ENCODE measurements at places on chromosomes 3 and 15. TPM values are rescaled to one million over a fixed set of nuclear protein-coding genes. Genes with fewer than 3 reads are reported as not detected.

GRCh38 chr3:171994646-171995428, 44.5 kb upstream of the FNDC3B start:
- H3K27ac ChIP-seq = no peak overlapping the region
- H3K4me3 ChIP-seq = no peak overlapping the region
- no peak for DNase-seq
- H3K36me3 ChIP-seq = no peaks in the 10 kb centered on the region
- no peaks in the 10 kb centered on the region for H3K27me3 ChIP-seq

Gene CLDN16
- not detected for total RNA-seq

GRCh38 chr3:173045770-173046382, 95.2 kb downstream of the SPATA16 start:
- no peaks in the 10 kb centered on the region for H3K36me3 ChIP-seq
- no peaks in the 10 kb centered on the region for H3K27me3 ChIP-seq

- peak within 1 kb of the TSS; percentile 81 for H3K27ac ChIP-seq
- H3K27me3 ChIP-seq = peaks cover 31% of the 10 kb centered on the region
- peak; percentile 61 for DNase-seq
- H3K4me1 ChIP-seq = peaks cover 43% of the 10 kb centered on the region
- peak within 1 kb of the TSS; percentile 93 for H3K4me3 ChIP-seq
- H3K36me3 ChIP-seq = peaks cover 11% of the 10 kb centered on the region
These were observed at the start of gene MYO1E for GRCh38 chr15:59372352-59373211. Gene MYO1E, minus strand, starts transcription at chr15:59372871. Its CDS starts 371 bp downstream, at chr15:59372500.

DNA sequence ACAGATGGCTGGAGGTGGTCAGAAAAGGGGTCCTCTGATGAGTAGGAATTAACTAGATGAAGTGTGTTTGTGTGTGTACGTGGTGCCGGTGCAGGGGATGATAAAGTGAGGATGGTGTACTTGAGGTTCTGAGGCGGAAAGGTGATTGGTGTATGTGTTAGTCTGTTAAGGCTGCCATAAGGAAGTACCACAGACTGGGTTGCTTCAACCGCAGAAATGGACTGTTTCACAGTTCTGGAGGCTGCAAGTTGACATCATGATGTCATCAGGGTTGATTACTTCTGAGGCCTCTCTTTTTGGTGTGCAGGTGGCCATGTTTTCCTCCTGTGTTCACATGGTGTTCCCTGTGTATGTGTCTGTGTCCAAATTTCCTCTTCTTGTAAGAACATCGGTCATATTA, 202.4 kb upstream of the RGMA start:
- H3K4me1 ChIP-seq = peaks cover 4% of the 10 kb centered on the region
- peaks cover 8% of the 10 kb centered on the region for H3K27me3 ChIP-seq
- H3K36me3 ChIP-seq = no peaks in the 10 kb centered on the region
- H3K27ac ChIP-seq = no peak overlapping the region

DNA sequence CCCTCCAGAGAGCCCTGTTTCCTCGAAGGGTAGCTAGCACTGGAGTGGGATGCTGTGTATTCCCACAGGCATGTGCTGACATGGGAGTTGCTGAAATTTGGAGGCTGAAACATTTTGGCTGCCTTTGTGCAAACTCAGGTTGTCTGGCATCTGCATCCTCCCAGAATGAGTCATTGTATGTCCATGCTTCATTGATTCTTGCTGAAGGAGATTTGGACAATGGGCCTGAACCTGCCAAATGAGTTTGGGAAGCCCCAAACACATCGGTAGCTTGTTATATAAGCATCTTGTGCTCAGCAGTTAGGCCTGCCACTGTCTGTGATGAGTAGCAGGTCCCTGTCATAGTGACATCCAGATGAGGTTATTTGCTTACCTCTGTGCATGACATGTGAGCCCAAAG, 160.0 kb downstream of the IL5RA start:
- no peak overlapping the region for H3K27ac ChIP-seq
- H3K4me1 ChIP-seq = no peaks in the 10 kb centered on the region
- H3K27me3 ChIP-seq = peaks cover 7% of the 10 kb centered on the region
- DNase-seq = no peak

DNA sequence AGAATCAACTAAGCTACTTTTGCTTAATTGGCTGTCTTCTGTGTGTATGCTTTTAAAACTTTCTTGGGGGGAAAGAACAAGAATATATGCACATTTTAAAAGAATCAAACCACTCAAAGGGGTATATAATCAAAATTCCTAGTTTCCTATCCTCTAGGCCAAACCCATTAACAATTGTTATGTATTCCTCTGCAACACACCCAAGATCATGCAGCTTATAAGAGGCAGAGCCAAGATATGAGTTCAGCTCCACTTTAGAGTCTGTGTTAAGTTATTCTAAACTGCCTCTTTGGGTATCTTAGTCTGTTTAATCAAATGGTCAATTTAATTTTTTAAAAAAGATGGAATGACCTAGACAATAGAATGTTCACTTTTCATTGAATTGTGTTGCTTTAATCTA, 326.1 kb upstream of the IL12A start:
- no peak overlapping the region for H3K27ac ChIP-seq
- H3K4me3 ChIP-seq = no peak overlapping the region
- no peaks in the 10 kb centered on the region for H3K4me1 ChIP-seq
- no peaks in the 10 kb centered on the region for H3K27me3 ChIP-seq
- H3K36me3 ChIP-seq = no peaks in the 10 kb centered on the region

Gene FURIN
- total RNA-seq = 86.0 TPM

GRCh38 chr3:71805199-71805598, 20.3 kb upstream of the PROK2 start:
- no peak overlapping the region for H3K27ac ChIP-seq
- no peaks in the 10 kb centered on the region for H3K4me1 ChIP-seq
- H3K36me3 ChIP-seq = no peaks in the 10 kb centered on the region
- H3K27me3 ChIP-seq = peaks cover 5% of the 10 kb centered on the region
- no peak for DNase-seq

DNA sequence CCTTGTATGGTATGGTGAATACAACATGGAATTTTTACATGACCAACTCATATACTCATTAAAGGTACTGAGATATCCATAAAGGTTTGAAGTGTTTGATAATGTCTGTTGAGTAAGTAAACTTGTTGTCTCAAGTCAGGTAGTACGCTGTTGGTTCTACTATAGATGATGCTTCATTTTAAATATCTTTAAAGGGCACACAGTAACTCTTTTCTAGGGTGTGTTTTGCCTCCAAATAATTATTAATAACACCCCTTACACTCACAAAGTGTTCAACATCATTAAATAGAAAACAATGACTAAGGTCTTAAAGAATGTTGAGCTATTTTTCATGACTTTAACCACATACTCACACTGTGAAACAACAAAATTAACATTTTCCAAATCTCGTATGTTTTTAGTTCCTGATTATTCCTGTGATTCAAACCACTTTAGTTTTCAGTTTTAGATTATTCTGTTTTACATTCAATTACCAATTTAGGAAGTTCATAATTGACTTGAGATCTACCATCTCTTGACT, 220.0 kb upstream of the NANOGP8 start:
- no peaks in the 10 kb centered on the region for H3K27me3 ChIP-seq
- no peak overlapping the region for H3K27ac ChIP-seq
- no peak for DNase-seq
- no peaks in the 10 kb centered on the region for H3K4me1 ChIP-seq

DNA sequence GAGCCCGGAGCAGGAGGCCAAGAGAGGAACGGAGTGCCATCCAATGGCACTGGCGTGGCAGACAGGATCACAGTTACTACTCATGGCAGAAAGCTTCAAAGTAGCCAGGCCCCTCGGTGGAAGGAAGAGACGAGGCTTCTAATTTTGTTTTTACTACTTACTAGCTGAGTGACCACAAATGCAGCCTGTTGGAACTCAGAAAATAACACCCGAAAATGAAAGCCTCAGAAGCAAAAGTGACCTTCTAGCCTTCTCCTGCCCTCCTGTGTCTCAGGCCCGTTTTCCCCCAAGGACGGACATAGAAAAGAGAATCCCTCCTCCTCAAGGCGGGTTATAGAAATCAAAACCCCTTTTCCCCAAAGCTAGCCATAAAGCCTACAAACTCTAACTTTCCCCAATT, 9.9 kb upstream of the STRA6 start:
- no peak overlapping the region for H3K4me3 ChIP-seq
- no peaks in the 10 kb centered on the region for H3K36me3 ChIP-seq
- no peaks in the 10 kb centered on the region for H3K4me1 ChIP-seq

Gene UBA7
- 208 TPM for total RNA-seq

DNA sequence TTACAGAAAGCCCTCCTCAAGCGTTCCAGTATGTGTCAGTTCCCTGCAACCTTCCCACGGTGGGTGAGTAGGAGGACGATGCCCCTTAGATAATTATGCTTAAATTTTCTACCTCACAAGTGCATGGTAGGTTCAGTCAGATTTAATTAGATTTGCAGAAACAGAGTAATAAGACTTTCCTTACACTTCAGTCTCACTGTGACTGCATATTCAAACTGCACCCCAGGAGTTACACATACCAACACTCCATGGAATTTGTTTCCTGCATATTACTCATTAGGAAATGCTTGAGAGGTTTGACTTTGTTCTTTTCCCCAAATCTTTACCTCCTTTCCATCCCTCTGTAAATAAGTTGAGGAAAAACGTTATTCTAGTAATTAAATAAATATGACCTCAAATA, 108.8 kb downstream of the ARRDC4 start:
- DNase-seq = no peak
- no peak overlapping the region for H3K4me3 ChIP-seq
- H3K36me3 ChIP-seq = no peaks in the 10 kb centered on the region
- H3K27me3 ChIP-seq = peaks cover 2% of the 10 kb centered on the region
- no peak overlapping the region for H3K27ac ChIP-seq
- H3K4me1 ChIP-seq = no peaks in the 10 kb centered on the region

GRCh38 chr3:194423317-194423716, 24.3 kb upstream of the GP5 start:
- no peak overlapping the region for H3K4me3 ChIP-seq
- H3K27me3 ChIP-seq = no peaks in the 10 kb centered on the region
- no peak overlapping the region for H3K27ac ChIP-seq
- no peak for DNase-seq
- H3K36me3 ChIP-seq = peaks cover 37% of the 10 kb centered on the region
- no peaks in the 10 kb centered on the region for H3K4me1 ChIP-seq

Gene C2CD4A
- total RNA-seq = not detected

Gene ZCWPW2
- total RNA-seq = 0.42 TPM

DNA sequence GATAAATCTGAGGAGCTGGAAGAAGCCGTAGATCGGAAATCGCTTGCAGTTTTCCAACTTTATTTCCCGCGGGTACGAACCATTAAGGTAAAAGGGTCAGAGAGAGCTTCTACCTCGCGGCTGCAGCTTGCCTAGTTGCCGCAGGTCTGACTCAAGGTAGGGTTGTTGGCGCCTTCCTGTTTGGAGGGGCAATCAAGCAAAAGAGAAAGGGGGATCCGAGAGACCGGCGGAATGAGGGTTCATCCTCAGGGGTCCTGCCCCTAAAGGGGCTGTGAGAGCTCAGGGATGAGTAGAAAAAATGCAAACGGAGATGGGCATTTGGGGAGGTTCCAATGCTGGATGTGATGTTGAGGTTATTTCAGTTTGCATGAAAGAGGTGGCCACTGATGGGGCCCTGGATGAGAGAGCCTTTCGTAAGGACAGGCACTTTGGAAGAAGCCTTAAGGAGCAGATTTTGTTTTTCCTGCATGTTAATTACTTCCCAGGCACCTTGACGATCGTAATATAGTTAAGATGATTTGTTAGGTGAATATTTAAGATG, 265.4 kb downstream of the CGGBP1 start:
- peaks cover 14% of the 10 kb centered on the region for H3K4me1 ChIP-seq
- H3K4me3 ChIP-seq = peak overlapping the region; percentile 20
- H3K27ac ChIP-seq = no peak overlapping the region
- no peak for DNase-seq

- no peak overlapping the region for H3K4me3 ChIP-seq
- H3K27ac ChIP-seq = peak overlapping the region; percentile 87
- peaks cover 55% of the 10 kb centered on the region for H3K36me3 ChIP-seq
- DNase-seq = no peak
- H3K27me3 ChIP-seq = no peaks in the 10 kb centered on the region
- H3K4me1 ChIP-seq = peaks cover 86% of the 10 kb centered on the region
These were observed 126.2 kb upstream of the BHLHE40 start for GRCh38 chr3:4852780-4853748.

Gene FOXB1
- 0.50 TPM for total RNA-seq

GRCh38 chr3:9168241-9168741, 81.2 kb downstream of the SRGAP3 start:
- peak overlapping the region; percentile 26 for H3K4me3 ChIP-seq
- peak; percentile 84 for DNase-seq
- no peaks in the 10 kb centered on the region for H3K36me3 ChIP-seq
- no peaks in the 10 kb centered on the region for H3K27me3 ChIP-seq
- peak overlapping the region; percentile 69 for H3K27ac ChIP-seq

Gene NOX5
- total RNA-seq = not detected

Gene ADCY5
- total RNA-seq = not detected

DNA sequence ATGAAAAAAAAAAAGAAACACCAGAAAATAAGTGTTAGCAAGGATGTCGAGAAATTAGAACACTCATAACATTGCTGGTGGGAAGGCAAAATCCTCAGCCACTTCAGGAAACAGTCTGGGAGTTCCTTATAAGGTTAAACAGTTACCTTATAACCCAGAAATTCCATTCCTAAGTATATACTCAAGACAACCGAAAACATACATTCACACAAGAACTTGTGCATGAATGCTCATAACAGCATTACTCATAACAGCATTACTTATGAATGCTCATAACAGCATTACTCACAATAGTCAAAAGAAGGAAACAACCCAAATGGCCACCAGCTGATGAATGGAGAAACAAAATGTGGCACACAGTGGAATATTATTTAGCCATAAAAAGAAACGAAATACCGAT, 34.8 kb upstream of the DCP1A start:
- H3K36me3 ChIP-seq = no peaks in the 10 kb centered on the region
- no peaks in the 10 kb centered on the region for H3K4me1 ChIP-seq
- DNase-seq = no peak
- H3K4me3 ChIP-seq = no peak overlapping the region
- H3K27ac ChIP-seq = no peak overlapping the region

GRCh38 chr3:141368925-141369794, 856 bp downstream of the ZBTB38 start:
- no peak overlapping the region for H3K27ac ChIP-seq
- peaks cover 8% of the 10 kb centered on the region for H3K27me3 ChIP-seq

GRCh38 chr15:37252530-37252929, 152.2 kb upstream of the MEIS2 start:
- no peaks in the 10 kb centered on the region for H3K36me3 ChIP-seq
- DNase-seq = no peak
- no peak overlapping the region for H3K4me3 ChIP-seq
- no peaks in the 10 kb centered on the region for H3K27me3 ChIP-seq

Gene CASR
- total RNA-seq = not detected

Measured in activated CD8-positive, alpha-beta T cell treated with anti-CD3 and anti-CD28 coated beads, Interleukin-2, amount 10 ng/mL, durations not matched to agents 7 days and 5 days (primary cell).